Amniotic epithelial cell (primary cell): ENCODE measurements at places on chromosomes 6 and 20.

GRCh38 chr20:32918296-32918695 lies 59.6 kb downstream of the EFCAB8 start:
- no peak for DNase-seq

DNA sequence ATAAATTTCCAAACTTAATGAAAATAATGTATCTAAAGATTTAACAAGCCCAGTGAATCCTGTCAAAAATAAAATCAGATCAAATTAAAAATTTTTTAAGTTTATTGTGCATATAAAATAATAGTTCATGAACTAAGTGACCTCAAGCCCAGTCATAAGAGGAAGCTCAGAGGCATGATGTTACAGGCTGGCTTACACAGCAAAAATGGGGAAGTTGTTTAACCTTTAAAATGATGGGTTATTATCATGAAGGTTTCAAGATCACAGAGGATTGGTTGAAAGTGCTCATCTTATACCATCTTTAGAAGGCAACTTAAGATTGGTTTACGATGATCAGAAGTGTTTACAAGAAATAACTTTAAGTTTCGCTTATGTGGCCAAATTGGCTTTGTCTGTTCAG lies 102.5 kb downstream of the PAK5 start:
- DNase-seq, result no peak

DNA sequence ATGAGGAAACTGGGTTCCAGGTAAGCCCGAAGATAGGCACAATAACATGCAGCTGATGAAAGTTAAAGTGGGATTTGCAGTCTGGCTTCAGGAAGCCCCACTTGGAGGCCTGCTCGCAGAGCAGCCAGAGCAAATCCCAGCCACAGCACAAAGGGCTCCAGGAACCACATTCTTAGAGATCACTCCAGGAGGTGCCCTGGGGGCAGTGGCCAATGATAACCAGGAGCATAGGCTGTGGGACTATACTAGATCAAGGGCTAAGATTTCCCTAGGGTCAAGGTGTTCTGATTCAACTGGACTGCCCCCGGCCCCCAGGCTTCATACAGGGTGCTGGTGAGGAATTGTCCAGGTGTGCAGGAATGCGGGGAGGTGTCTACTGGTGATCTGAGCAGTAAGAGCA lies 133.9 kb upstream of the PTPRT start:
- DNase-seq, result no peak

GRCh38 chr20:53334861-53335260 lies 258.8 kb downstream of the ZNF217 start:
- no peak for DNase-seq

GRCh38 chr20:1207293-1207878 lies 4.1 kb downstream of the C20orf202 start:
- no peak for DNase-seq

- DNase-seq, result no peak
Measured at GRCh38 chr6:164628302-164628931, 681.0 kb downstream of the C6orf118 start.

- DNase-seq, result no peak
Measured at GRCh38 chr20:49345524-49345923, 67.7 kb upstream of the ZNFX1 start.

GRCh38 chr6:17101422-17102257 lies at the start of gene STMND1:
TSS of gene STMND1 (plus strand) at chr6:17102050. CDS start at chr6:17102258, 208 bp downstream.
- DNase-seq, result peak; percentile 7

DNA sequence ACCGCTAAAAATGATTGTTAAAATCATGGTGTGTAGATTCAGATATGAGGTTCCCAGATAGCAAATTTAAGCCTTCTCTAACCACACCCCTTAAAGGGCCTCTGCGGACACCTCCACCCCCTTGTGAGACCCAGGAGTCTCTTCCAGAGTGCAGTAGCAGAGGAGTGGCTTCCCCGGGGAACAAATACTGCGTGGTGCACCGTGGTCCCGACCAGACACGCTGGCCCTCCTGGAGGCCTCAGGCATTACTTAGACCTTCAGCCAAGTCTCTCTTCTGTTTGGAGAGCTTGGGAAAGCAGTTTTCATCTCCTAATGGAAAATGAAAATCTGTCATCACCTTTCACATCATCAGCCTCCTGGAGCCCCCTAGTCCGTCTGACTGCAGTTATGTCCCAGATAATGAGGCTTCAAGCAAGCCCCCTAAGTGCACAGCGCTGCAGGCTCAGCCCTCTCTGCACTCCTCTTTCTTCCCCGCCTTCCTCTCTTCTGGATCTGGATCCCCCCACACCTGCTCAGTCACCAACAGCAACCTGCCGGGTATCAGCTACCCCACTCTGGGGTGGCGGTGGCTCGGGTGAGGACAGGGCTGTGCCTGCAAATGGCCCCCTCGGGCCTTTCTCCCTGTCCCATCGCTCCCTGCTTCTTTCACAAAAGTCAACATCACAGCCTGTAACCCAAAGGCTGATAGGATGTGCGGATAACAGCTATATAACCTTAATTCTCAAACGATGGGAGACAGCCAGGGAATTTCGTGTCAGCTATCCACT lies 58.8 kb upstream of the TAGAP start:
- no peak for DNase-seq

DNA sequence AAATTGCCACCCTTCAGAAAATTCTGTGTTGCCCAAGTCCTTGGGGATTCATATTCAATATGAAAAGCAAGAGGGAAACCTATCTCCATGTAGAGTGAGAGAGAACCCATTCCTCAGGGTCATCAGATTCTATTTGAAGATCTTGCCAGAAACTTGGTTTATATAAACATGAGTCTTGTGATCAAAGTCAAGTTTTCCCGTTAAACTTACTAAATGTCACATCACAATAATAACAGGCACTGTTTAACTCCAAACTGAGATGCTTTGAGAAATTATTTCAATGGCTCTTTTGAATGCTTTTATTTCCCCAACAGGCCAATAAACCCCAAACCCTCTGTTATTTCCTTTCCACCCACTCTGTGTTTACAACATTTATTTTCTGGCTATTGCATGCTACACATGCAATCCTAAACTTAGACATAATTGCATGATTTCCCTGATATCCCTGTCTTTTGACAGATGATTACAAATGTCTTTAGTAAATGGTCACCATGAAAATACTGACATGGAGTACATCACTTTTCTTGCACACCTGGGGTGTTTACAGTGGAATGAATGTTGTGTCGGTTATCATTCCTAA lies 31.1 kb upstream of the SSTR4 start:
- no peak for DNase-seq

DNA sequence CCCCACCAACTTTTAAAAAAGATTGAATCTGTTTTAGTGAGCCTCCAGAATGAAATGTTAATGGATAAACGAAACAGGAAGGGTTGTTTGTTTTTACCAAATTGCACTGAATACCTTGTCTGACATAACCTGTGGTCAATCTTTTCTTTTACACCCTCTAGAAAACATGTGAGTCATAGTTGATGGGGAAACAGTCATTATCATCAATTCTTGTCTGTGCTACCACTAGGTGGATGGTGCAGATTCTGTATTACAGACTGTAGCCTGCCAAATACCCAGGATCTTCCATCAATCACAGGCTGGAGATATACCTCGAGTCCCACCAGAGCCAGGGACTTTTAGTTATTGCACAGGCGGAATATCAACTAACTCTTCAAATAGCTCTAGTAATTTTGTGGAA lies 29.5 kb upstream of the PKIB start:
- DNase-seq, result peak; percentile 31

DNA sequence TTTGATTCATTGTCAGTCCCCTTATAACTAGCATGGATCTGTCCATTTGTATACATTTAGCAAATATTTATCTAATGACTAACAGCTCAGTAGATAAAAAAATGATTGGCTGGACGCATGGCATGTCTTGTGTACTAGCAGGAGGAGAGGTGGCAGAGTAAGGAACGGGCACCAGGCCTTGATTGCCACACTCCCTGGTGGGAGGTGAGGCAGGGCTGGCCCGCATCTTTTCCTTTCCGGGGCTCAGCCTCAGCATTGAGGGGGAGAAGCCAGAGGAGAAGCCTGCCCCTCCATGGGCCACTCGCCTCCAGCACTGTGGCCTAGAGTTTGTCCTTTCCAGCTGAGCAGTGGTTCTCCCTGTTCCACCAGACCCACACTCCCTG lies 84.9 kb upstream of the TMEM181 start:
- peak; percentile 62 for DNase-seq

DNA sequence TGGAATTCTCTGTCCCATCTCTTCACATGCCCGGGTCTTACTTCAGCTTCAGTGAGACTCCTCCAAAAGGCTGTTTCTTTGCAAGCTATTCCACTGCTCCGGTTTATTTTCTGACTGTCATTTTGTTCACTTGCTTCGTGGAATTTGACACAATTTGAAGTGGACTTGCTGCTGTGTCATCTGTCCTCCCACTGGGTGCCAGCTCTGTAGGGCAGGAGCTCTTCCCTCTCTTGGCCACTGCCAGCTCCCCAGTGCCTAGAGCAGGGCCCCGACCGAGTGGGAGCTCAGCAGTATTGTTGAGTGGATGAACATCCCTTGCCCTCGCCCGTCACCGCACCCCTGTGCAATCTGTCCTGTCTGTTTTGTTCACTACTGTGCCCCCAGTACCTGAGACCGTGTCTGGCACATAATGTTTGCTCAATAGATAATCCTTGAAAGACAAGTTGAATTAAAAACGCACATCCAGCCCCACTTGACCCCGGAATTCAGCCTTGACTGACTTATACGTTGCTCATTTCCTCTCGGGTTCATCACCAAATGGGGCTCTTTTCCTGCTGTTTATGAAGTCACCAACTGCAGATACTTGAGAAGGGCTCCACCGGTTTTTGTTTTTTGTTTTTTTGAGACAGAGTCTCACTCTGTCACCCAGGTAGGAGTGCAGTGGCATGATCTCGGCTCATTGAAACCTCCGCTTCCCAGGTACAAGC lies 170.3 kb upstream of the KCNG1 start:
- no peak for DNase-seq

GRCh38 chr6:499617-500016 lies 108.1 kb downstream of the IRF4 start:
- DNase-seq, result no peak

DNA sequence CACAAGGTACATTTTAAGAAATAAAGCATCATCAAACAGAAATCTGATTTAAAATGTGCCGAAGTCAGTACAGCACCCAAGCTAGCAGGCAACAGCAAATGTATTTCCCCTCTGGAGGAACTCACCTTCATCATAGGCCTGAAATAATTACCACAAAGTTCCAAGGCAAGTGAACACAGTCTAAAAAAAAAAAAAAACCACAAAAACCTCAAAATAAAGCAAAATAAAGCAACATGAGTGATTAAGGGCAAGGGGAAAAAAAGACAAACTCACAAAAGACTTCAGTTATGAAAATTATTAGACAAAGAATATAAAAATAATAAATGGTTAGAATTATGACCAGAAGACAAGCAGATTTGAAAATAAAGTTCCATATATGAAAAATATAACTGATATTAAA lies 10.4 kb downstream of the GPR63 start:
- no peak for DNase-seq

DNA sequence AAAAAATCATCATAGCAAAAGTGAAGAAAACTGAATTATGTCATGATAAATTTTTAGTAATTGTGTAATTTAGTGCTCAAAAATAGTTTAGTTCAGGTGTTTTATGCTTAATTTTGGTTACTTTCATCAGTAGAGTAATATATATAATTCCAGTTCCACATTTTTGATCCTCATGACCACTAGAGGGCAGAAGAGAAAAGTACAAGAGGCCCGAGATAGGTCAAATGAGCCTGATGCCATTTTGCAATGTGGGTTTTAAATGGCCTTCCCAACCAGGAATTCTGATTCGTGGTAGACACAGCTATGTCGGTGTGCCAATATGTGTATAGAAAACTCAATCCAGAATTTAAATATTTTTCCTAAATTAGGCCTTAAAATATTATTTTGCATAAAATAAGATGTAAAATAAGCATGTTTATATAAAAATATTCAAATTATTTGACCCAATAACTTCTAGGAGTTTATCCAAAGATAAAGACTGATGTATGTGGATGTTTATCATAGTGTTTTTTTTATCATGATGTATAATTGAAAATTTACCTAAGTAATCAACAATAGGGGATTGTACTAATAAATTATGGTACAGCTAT lies 159.7 kb upstream of the RPS6KA2 start:
- peak; percentile 78 for DNase-seq

- DNase-seq, result no peak
Measured at GRCh38 chr6:166697113-166697512, 70.1 kb upstream of the RPS6KA2 start.

GRCh38 chr6:16697437-16698161 lies 63.7 kb downstream of the ATXN1 start:
- no peak for DNase-seq

DNA sequence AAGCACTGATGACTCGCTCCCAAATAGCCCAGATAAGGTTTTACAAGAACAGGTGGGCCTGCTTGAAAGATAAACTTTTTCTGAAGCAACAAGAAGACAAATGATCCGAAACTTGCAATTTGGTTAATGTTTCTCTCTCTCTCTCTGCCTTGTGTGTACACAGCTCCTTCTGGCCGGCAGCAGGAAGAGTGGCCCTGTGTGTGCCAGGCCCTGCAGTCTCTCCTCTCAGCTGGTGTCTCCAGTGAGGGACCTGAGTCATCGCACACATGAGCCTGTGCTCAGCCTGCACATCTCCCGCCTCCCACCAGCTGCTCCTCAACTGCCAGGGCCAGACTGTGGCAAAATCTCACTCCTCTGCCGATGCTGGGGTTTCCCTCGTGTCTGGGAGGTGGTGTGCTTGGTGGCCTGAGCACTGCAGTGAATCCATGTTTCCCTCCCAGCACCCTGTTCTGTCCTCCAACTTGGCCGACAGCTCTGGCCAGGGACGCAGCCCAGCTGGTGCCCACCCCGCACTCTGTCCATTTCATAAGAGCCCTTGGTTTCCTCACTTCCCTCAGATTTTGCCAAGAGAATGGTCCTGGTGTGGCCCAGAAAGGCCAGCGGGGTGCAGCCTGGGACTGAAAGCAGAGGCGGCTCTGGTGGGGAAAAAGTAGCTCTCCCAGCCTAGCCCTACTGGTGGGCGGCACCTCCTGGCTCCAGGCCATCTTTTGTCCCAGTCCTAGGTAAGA lies 49.4 kb downstream of the ERMARD start:
- DNase-seq, result peak; percentile 58

GRCh38 chr6:106906232-106906631 lies 68.3 kb downstream of the CD24 start:
- DNase-seq, result no peak

DNA sequence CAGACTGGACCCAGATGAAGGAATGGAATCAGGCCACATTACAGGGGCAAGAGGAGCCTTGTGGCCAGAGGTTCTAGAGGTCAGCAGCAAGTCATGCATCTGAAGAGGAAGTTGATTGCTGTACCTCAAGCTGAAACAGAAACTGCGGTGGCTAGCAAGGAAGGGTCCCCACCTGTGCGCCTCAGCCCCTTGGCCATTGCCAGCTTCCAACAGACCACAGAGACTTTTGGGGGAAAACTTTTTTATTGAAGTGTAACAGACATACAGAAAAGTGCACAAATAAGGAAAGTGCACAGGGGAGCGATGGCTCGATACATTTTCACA lies 26.8 kb upstream of the SLC9A8 start:
- no peak for DNase-seq

GRCh38 chr6:44064089-44064947 lies 62.9 kb downstream of the MRPL14 start:
- DNase-seq, result peak; percentile 96

DNA sequence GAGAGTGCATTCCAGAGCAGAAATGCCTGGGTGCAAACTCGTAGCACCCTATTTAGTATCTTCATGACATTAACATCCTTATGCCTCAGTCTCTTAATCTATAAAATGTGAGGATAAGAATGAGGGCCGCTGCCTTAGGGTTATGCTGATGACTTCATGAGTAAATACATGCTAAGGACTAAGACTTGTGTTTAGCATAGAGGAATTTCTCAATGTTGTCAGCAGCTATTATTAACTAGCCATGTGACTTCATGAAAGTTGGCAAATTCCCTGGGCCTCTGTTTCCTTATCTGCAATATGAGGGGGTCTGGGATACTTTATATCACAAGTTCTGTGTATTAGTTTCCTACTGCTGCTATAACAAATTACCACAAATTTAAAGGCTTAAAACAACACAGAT lies 108.1 kb upstream of the RIPOR2 start:
- DNase-seq, result no peak
